ENCODE measurements at places on chromosomes 6 and 20.

GRCh38 chr6:146989860-146990259 is 214.4 kb upstream of the STXBP5 start:
- no peak overlapping the region for H3K27ac ChIP-seq
- no peak for DNase-seq
- H3K4me1 ChIP-seq: no peaks in the 10 kb centered on the region
- H3K4me3 ChIP-seq: no peak overlapping the region
- H3K27me3 ChIP-seq: no peaks in the 10 kb centered on the region

DNA sequence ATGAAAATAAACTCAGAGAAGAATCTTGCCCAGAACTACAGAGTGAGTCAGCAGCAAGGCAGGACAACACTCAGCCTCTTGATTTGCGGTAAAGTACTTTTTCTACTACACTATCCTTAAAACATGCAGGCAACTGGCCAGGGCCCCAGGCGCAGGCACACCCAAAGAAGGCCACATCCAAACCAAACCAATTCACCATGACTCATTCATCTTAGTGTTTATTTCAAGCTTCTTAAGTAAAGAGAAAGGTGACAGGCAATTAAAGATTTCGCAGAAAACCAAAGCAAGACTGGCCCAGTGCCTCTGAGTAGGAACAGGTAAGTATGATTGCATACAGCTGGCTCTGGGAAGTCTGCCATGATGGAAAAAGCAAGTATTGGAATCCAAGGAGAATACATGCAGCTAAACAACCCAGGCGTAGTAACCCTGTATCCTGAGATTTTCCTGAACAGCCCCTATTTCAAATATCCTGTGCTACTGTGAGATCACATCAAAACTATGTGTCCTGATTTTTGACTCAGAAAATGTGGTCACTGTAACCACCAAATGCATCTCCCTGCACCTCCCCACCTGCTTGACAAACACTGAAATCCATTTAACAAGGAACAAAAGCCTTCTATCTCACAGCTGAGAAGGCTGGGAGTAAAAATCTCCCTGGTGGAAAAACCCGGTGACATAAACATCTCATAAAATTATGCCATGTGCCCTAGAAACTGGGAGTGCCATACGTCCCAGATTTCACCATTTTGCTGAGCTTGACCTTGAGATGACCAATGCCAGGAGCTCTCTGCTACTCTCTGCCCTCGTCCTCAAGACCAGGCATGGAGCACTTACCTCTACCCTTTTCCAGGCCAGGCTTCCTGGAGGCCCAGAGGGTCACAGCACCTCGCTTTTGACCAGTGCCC is 12.4 kb downstream of the WFDC3 start:
- H3K27me3 ChIP-seq: no peaks in the 10 kb centered on the region
- H3K36me3 ChIP-seq: no peaks in the 10 kb centered on the region
- H3K27ac ChIP-seq: peak overlapping the region; percentile 68

GRCh38 chr20:62344782-62345181 is 22.3 kb downstream of the LAMA5 start:
- no peak overlapping the region for H3K27ac ChIP-seq

GRCh38 chr20:44004306-44004915 is 89.8 kb downstream of the TOX2 start:
- H3K27me3 ChIP-seq: no peaks in the 10 kb centered on the region
- no peak overlapping the region for H3K27ac ChIP-seq
- DNase-seq: no peak
- H3K4me3 ChIP-seq: no peak overlapping the region
- H3K36me3 ChIP-seq: no peaks in the 10 kb centered on the region

GRCh38 chr20:44573501-44573869 is 8.9 kb upstream of the PKIG start:
- peaks cover 37% of the 10 kb centered on the region for H3K4me1 ChIP-seq
- no peaks in the 10 kb centered on the region for H3K36me3 ChIP-seq
- H3K27me3 ChIP-seq: no peaks in the 10 kb centered on the region
- no peak for DNase-seq

- peaks cover 33% of the 10 kb centered on the region for H3K4me1 ChIP-seq
- no peaks in the 10 kb centered on the region for H3K27me3 ChIP-seq
- no peaks in the 10 kb centered on the region for H3K36me3 ChIP-seq
- H3K27ac ChIP-seq: peak overlapping the region; percentile 31
These were observed 137.9 kb upstream of the NEDD9 start for GRCh38 chr6:11370191-11371018.

GRCh38 chr20:42982218-42982617 is 207.5 kb downstream of the PTPRT start:
- H3K4me1 ChIP-seq: no peaks in the 10 kb centered on the region
- H3K27ac ChIP-seq: no peak overlapping the region
- H3K27me3 ChIP-seq: no peaks in the 10 kb centered on the region
- H3K36me3 ChIP-seq: no peaks in the 10 kb centered on the region

DNA sequence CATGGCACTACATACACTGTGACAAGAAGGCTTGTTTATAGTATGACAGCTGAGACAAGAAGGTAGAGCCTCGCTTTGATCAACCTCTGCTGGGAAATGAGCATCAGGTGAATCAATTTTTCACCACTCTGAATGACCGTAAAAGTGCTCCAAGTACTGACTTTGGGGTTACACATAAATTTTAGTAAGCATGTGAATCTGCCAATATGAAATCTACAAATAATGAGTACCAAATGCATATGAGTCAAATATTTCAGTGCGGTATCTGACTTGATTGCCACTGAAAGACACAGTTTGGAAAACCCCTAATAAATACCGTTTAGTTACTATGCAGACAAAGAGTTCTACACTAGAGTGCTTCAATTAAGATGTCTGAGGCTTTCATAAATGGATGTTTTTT is 77.8 kb downstream of the ATG5 start:
- H3K27ac ChIP-seq: no peak overlapping the region
- H3K4me1 ChIP-seq: no peaks in the 10 kb centered on the region
- no peak for DNase-seq
- no peaks in the 10 kb centered on the region for H3K27me3 ChIP-seq

DNA sequence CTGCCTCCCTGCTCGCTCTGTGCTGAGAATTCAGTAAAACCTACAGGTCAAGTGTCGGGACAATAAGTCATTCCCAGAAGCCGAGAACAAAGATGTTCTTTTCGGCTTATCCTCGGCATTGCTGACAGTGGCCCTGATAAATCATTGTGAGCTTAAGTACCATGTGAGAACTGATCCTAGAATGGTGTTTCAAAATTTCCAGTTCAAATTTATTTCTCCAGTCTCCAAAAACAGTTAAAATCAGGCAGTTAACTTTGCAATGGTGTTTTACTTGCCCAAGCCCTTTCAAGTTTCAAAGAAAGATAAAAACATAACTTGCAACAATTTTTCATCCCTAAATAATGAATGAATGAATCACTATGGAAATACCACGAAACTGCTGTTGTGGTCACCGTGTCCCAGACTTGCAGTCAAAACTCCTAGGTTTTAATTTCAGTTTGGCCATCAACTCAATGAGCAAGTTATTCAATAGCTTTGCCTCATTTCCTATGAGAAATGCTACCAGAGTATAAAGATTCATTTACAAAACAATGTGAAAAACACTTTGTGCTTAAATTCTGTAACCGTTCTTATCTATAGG is 4.3 kb downstream of the ATP5F1E start:
- peaks cover 44% of the 10 kb centered on the region for H3K4me1 ChIP-seq
- no peak overlapping the region for H3K27ac ChIP-seq
- DNase-seq: no peak

- H3K27me3 ChIP-seq: no peaks in the 10 kb centered on the region
- no peak overlapping the region for H3K27ac ChIP-seq
- DNase-seq: no peak
- peaks cover 6% of the 10 kb centered on the region for H3K4me1 ChIP-seq
These were observed 61.2 kb downstream of the LAMA4 start for GRCh38 chr6:112193117-112193516.

DNA sequence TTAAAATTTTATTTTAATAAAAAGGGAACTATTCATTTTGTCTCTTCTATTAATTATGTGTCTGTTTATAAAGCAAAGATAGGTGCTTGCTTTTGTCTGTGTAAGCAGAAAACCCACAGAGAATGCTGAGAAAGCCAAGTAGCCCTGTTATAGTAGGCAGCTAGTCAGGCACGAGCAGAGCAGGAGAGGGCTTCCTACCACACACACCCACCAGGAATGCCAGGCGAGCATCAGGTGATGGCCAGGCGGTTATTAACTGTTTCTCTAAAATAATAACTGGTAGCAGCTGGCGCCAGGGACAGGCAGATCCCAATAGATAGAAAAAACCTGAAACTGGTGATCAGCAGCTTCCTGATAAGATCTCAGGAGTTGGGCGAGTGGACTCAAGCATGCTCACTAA is 15.7 kb downstream of the C6orf15 start:
- H3K4me1 ChIP-seq: peaks cover 23% of the 10 kb centered on the region
- H3K4me3 ChIP-seq: no peak overlapping the region
- H3K27ac ChIP-seq: no peak overlapping the region
